Activated CD4-positive, alpha-beta memory T cell treated with anti-CD3 and anti-CD28 coated beads for 36 hours (primary cell): ENCODE measurements at places on chromosomes 3 and 15. TPM values are rescaled to one million over a fixed set of nuclear protein-coding genes. Genes with fewer than 3 reads are reported as not detected.

The RAD51 gene
- total RNA-seq = 67.1 TPM

The ITIH4 gene
- total RNA-seq = 4.3 TPM

The GP9 gene
- not detected for total RNA-seq

The SAXO2 gene
- not detected for total RNA-seq

The BUB1B gene
- 96.1 TPM for total RNA-seq

The COL7A1 gene
- 1.1 TPM for total RNA-seq

The FSIP1 gene
- total RNA-seq = 0.29 TPM

The PARL gene
- 84.1 TPM for total RNA-seq

The NR1I2 gene
- total RNA-seq = 0.36 TPM

The GXYLT2 gene
- not detected for total RNA-seq

The KNG1 gene
- not detected for total RNA-seq

The FGF7 gene
- total RNA-seq = not detected

The CCR8 gene
- total RNA-seq = 0.51 TPM

The THRB gene
- total RNA-seq = not detected

The CCR1 gene
- 1.3 TPM for total RNA-seq

The FAM107A gene
- not detected for total RNA-seq

The SLC26A6 gene
- total RNA-seq = 52.4 TPM
